H54 (cell line): ENCODE measurements at places on chromosomes 6 and 20.

- DNase-seq, result no peak
These were observed 288.2 kb downstream of the QKI start for GRCh38 chr6:163702736-163703135.

DNA sequence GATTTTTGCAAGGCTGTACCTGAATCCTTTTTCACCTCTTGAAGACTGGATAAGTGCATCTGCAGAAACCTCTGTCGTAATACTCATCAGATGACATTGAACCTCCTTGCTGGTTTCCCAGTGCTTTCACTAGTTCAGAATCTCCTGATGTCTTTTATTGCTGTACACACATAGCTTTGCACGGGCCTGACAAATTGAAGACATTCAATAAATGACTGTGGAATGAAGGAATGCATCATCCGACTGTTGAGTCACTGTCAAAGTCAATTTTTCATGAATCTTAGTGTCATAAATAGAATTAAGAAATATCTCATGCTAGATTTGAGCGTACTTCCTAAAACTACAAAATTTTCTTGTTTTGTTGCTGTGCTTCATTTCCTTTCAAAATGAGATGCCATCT lies 598.2 kb upstream of the MAP3K7 start:
- DNase-seq, result no peak

DNA sequence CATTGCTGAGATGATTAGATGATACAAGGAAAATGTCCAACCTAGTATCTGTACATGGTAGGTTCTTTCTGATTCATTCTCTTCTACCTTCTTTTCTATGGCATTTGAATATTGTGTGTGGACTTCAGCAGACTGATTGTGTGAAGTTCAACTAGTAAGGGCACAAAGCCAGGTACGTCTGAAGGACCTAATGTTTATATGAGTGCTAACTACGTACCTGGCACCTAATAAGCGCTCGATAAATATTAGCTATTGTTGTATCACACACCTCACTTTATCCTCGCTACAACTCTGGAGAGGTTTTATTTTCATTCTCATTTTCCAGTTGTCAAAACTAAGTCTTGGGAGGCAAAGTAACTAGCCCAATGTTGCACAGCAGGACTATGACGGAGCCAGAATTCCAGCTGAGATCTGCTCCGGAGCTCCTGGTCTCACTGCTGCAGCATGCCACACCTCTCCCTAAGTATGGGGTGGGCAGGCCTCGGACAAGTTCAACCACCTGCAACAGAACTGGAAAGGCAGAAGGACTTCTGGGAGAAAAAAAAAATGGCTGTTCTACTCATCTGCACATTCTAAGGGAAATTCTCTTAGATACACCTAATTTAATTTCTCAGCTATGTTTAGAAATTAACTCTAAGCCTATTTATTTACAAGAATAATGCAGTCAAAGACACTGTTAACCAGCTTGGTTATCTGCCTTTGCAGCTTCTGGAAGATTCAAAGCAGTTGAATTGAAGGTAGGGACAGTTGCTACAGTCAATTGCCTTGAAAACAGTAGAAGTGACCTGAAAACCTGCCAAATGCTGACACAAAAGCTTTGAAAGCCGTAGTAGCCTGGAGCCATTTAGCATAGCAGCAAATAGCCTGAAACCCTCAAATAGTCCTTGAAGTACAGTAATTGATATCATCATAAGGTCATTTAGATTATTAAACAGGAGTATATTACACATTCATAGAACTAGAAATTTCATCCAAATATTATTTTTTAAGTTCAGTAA lies 165.0 kb downstream of the PDE7B start:
- DNase-seq, result no peak

DNA sequence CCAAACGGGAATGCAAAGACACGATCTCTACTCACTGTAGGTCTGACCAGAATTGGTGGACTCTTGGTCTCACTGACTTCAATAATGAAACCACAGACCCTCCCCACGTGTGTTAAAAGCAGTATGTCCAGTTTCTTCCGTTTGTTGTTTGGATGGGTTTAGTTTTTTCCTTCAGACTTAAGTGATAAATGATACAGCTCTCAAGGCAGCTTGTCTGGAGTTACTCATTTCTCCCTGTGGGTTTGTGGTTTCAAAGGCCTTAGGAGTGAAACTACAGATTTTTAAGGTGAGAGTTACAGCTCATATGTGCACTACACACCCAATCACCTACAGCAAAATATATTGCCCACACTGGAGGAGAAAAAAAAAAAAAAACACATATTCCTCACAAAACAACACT lies 86.7 kb upstream of the STMND1 start:
- peak; percentile 33 for DNase-seq

- no peak for DNase-seq
These were observed 61.9 kb downstream of the KCNQ5 start for GRCh38 chr6:72683797-72684196.

DNA sequence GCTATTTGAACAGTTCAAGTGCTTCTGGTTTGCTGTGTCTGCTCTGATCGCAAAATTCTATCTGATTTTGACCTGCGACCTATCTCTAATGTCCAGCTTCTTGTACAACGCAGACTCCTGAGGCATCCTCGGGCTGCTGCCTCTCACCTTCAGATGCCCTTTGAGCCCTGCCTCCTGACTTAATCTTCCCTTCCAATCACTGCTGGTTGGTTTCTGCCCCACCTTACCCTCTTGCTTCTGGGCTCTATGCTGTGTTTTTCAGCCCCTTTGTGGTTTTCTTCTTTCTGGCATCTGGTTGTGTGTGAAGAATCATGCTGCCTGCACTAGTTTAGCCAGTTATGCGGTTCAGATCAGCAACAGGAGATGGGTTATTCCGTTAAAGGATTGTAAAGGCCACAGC lies 131.2 kb upstream of the THEMIS start:
- no peak for DNase-seq

DNA sequence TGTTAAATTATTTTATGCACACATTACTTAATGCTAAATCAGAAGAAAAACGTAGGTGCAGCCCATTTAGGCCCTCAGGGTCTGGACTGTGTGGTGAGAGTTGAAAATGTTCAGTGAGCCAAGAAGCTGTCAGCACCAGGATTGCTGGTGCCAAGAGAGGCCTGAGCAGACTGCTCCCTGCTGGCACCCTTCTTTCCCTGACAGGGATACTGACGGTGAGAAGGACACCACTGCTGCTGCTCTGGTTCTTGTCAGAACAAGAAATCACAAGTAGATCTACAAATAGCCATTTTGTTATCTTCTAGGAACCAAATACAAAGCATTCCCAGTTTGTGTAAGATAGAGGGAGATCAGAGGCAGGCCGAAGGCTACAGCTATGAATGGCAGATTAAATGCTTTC lies 48.7 kb upstream of the CRISP1 start:
- DNase-seq, result no peak

GRCh38 chr6:156919370-156919769 lies 142.2 kb downstream of the ARID1B start:
- DNase-seq, result no peak

DNA sequence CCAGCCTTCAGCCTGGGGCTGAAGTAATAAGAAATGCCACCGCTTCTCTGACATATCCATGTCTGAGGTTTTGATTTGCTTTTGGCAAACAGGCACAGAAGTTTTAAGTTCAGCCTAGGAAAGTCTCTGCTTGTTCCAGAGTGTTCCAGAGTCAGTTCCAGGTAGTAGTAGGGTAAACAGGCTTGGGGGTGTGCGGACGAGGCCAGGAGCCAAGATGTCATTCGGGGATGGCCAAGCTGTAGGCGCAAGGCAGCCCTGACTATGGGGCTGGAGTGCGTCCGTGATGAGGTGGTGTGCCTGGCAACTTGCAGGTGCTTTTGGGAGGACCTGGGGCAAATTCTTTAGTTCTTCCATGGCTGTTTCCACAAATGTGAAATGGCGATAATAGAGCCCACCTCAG lies 60.3 kb downstream of the IRF4 start:
- no peak for DNase-seq

GRCh38 chr20:46563860-46564221 lies 13.4 kb upstream of the OCSTAMP start:
- no peak for DNase-seq

DNA sequence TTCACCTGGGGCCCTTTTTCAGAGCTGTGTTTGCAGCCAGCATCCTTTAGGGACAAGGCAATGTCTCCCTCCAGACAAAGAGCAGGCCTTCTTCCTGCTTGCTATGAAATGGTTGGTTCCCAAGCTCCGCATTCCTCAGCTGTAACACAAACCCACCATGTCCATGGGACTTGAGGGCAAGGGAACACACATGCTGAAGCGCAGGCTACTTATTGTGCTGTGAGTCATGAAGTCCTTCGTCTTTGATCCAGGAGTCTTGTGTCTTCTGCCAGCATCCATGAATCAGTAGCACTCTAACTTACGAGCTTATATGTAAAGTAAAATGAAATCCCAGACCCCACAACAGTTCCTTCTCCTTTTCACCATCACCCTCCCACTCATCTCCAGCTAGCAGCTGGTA lies 59.0 kb downstream of the ANKRD60 start:
- DNase-seq, result no peak

- DNase-seq, result no peak
These were observed 182.2 kb downstream of the AKAP7 start for GRCh38 chr6:131317516-131317915.

DNA sequence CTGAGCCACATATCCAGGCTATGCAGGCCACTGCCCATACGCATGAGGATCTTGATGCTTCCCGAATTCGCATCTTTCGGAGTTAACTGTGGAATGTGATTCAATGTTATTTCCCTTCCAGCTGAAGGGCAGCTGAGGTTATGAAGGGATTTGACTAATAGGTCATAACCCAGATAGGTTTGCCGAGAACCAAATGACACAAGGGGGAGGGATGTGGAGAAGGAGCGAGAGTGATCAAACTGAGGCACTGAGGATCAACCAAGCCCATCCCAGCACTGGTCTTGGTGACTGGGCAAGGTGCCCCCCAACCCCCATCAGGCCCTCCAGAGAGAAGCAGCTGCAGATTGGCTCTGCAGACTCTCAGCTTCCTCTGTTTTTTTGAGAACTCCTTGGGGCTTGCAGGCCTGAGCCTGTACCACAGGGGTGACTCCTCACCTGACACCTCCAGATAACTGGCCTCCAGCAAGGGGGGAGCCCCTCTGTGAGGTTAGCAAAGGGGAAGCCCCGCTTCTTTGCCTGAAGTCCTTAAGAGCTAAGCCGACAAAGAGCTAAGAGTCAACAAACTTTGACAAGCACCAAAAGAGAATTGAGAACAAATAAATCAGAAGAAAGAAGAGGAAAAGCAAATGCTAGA lies 185.9 kb downstream of the PDE7B start:
- DNase-seq, result no peak

DNA sequence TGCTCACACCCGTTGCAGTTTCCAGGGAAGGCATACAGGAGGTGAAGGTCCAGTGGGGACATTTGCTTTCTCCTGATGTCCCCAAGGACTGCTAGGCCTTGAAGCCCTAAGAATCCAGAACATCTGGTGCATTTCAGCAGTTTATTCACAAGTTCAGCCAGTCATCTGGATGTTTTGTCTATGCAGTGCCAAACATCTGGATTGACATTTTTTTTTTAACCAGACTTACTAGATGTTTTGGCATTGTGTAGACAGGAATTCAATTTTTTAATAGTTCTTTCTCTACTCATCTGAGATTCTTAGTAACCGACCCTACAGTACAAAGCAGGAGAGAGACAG lies 256.2 kb downstream of the CLIC5 start:
- no peak for DNase-seq
